ENCODE measurements at places on chromosomes 2 and 18.

DNA sequence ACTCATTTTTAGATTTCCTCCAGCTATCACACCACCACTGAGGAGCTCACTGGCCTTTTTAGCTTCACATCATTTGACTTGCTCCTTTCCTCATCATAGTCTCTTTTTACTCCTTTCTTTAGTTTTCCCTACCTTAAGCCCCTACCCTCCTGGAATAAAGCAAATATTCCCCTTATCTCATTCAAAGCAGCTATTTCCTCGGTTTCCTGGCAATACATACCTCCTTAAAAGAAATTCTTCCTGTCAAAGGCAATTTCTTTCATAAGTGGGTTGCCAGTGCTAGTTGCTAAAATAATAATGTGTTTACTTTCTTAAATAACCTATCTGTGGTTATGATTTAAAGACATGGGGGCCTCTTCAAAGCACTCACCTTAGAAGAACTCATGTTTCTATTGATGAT lies 359.3 kb downstream of the GALNT13 start:
- no peak for DNase-seq

GRCh38 chr2:219645631-219646527 lies 18.4 kb downstream of the SLC4A3 start:
- no peak for DNase-seq

- DNase-seq: no peak
Measured at GRCh38 chr2:150474326-150475074, 13.0 kb downstream of the RND3 start.

GRCh38 chr2:37764739-37765138 lies 93.3 kb upstream of the CDC42EP3 start:
- no peak for DNase-seq

- DNase-seq: no peak
Measured at GRCh38 chr18:39600894-39601293, 2035.3 kb upstream of the CELF4 start.

GRCh38 chr2:96869281-96869821 lies 529 bp downstream of the SEMA4C start:
- no peak for DNase-seq

DNA sequence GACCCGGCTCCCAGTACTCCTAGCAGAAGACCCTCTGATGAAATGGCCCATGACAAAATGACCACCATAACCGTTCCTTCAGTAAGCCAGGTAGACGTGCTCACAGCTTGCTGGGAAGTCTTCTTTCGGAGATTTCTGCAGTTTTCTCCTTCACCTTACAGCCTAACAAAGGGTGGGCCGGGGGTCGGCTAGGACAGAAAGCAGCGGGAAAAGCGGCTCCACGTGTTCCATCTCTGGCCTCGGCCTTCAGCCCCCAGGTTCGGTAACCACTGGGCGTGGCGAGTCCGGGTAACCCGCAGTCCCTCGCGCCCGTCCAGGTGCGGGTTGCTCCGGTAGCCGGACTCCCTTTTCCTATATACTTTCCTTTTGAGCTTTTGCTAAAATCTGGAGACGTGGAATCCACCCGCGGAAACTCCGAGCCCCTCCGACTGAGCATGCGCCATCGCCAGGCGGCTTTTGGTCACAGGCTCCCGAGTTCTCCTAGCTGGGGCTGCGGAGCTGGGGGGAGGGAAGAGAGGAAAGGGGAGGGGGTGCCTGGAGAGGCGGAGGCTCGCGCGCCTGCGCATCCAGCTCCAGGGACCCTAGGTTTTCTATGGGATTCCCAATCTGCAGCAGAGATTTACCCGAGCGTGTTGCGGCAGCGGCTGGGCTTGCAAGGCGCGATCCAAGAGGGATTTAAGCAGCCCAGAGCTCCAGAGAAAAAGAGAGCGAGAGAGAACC lies at the start of gene VSNL1:
Gene VSNL1 (plus strand): TSS at position 604 of the 720 bp plus-strand sequence. CDS start 51,379 bp downstream, outside the sequence.
- no peak for DNase-seq

- no peak for DNase-seq
Measured at GRCh38 chr2:18639756-18640453, 50.5 kb upstream of the NT5C1B start.

DNA sequence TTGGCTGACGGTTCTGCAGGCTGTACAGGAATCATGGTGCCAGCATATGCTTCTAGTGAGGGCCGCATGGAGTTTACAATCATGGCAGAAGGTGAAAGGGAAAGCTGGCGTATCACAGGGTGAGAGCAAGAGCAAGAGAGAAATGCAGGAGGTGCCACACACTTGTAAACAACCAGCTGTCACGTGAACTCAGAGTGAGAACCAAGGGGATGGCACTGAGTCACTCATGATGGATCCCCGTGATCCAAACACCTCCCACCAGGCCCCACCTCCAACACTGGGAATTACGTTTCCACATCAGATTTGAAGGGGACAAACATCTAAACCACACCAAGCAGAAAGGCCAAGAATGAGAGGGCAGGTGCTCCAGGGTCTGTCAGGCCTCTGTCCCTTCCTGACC lies 185.0 kb upstream of the PID1 start:
- no peak for DNase-seq

DNA sequence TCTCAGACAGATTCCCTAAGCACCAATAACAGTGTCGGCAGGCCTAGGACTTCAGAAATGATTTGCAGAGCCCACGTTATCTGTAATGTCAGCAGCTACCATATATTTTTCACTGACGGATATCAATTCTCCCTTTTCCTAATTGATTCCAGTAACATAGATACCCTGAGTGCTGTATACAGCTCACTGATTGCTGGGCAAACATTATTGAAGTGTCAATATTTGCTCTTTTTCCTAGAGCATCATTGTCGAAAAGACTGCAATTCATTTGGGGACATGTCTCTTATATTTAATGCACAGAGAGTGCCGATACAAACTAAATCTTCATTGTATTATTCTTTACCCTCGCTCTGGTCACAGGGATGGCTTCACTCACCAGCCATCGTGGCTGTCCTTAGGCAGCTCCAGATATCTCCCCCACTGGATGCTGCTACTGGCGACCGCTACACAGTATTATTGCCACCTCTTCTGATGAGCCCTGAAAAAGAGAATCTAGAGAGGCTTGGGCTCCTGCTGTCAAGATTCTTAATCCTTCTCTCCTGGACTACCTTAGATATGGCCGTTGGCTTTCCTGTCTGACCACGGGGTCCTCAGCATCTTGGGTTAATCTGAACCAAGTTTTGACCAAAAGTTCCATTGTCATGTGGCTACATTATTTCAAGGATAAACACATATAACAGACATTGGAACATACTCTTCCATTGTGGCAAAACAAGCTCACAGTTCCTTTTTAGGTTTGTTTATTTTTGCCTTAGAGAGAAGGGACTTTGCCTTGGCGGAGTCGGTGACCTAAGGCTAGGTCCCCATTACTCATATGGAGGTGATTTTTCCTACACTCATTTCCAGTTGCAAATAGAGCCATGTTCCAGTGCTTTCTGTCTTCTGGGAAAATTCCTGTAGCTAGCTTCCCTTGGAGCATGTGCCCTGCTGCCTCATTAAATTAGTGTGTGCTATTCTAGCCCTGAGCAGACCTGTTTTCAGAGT lies 105.4 kb downstream of the CPO start:
- DNase-seq: no peak
